Central memory CD8-positive, alpha-beta T cell (primary cell): ENCODE measurements at places on chromosomes 12 and 14.

- no peak for DNase-seq
Measured at GRCh38 chr12:116213014-116213413, 64.5 kb downstream of the MED13L start.

GRCh38 chr14:91108941-91109611, 4.8 kb upstream of the DGLUCY start:
- DNase-seq: no peak

GRCh38 chr12:91940826-91941570, 204.6 kb downstream of the BTG1 start:
- no peak for DNase-seq

DNA sequence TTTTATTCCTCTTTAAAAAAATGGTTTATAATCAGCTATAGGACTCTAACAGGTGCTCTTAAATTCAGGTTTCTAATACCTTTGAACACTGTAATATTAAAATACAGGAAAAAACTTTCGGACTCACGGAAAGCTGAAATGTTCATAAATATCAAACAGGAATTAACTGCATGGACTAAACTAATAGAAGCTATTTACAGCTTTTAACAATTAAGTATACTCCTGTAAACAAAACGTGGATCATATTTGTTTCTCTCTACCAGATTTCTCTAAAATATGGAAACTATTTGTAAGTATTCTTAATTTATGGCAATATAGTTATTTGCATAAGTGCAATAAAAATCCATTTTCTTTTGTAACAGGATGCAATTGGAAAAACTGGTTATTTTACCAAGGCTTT, 108.9 kb upstream of the RESF1 start:
- DNase-seq: no peak

DNA sequence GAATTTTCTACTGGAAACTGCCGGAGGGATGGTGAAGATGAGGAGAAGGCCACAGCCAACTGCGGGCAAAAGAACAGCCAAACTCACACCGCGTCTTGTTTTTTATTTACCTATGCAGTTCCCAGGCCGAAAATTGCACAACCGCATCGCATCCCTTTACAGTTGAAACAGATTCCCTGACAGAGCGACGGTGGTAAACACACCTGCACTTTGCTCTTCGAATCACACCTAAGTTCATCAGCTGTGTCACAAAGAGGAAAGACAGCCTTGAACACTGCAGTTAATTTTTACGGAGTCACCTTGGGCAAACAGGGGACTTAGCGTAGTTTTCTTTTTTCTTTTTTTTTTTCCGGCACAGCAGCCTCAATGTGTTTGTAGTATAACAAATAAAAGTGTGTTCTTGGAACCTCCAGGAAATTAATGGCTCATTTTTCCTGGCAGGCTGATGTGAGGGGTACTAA, 272.0 kb upstream of the DIO3 start:
- no peak for DNase-seq

GRCh38 chr12:127414636-127415035, 852.3 kb upstream of the TMEM132C start:
- DNase-seq: no peak
